ENCODE measurements at places on chromosomes 7 and 10.

DNA sequence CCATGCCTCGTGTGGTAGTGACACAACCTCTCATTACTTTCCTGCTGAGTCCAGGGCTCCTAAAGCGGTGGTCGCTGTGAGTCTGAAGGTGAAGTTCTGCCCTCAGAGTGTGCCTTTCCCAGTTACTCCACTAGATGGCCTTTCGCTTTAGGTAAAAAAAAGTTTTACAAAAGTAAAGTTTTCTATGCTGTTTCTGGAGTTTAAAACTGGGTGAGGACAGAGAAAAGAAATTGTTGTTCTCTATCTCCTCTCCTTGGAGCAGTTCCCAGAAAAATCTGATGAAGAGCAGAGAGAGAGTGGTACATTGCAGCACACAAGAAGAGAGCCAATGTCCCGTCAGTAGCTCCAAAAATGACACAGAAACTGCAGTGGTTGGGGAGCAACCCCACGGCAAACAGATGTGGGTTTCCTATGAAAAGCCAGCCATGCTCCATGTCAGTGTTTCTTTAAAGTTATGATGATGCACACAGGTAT is 257.1 kb downstream of the GLI3 start:
- no peak for DNase-seq

DNA sequence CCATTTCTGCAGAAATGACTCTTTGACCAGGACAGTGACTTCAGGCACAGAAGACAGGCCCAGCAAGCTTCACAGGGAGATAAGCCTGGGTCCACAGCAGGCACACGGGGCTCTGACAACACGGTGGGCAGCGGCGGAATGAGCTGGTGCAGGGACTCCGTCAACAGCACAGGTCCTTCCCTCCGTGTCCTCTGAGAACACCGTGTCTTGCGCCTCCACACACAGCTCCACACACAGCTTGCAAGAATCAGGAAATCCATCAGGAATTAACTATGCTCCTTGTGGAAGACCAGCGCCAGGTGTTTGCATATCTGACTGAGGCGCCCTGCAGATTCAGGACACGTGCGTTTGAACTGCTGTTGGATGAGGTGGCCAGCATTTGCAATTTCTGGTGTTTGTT is 39.6 kb downstream of the TCERG1L start:
- no peak for DNase-seq

DNA sequence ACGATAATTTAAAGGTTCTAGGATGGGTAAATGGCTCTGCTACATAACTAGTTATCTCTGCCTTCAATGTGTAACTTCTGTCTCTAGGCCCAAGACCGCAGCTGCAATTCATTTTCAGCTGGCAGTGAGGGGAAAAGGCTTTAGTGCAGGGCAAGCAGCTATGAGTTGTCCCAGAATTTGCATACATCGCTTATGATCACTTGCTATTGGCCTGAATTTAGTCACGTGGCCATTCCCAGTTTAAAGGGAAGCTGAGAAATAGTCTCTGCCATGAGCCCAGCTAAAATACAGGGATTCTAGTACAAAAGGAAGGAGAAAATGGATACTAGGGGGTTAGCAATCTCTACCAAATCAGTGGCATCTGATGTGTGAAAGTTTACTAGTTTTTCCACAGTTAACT is 145.8 kb upstream of the IMMP2L start:
- DNase-seq = no peak

DNA sequence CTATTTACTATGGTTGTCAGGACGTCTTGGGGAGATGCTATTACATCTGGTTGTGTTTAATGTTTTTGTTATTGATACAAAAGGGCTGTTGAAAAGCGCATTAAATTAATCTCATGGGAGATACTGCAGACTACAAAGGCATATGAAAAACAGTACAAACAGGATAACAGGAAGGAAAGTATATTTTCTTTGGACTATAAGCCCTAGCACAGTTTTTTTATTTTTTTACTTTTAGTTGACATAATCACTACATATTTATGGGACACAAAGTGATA is 341.3 kb downstream of the ARL4A start:
- no peak for DNase-seq

DNA sequence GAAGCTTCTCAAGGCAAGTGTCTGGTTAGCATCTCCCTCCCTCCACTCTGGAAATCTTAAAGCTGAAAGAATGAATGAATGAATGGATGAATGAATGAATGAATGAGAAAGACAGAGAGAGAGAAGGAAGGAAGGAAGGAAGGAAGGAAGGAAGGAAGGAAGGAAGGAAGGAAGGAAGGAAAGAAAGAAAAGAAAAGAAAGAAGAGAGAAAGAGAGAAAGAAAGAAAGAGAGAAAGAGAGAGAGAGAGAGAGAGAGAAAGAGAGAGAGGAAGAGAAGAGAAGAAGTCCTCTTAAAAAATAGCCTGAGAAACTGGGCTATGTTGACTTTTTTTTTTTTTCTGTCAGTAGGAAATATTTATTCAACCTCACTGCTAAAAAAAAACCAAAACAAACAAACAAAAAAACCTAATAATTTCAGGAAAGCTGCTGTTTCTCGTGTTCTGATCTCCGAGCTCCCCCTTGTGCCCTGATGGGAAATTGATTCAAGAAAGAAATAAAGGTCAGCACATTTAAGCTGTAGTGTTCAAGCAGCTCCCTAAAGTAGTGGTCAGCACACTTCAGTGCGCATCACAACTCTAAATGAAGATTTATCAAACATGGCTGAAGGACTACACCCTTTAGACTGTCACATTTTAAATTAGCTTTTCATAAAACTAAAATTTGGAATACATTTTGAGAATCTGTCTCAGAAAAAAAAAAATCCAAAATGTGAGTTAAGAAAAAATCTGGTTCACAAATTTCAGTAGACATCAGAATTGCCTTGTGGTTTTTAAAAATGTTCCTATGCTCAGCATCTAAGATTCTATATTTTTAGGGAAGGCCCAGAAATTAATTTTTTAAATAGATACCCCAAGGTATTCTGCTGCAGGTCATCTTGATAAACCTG is 154.3 kb downstream of the ELAPOR2 start:
- no peak for DNase-seq

- DNase-seq = no peak
Measured at GRCh38 chr7:151607464-151607867, 87.8 kb upstream of the RHEB start.

GRCh38 chr7:27138985-27139333 is 4.5 kb downstream of the HOXA5 start:
- DNase-seq = no peak

DNA sequence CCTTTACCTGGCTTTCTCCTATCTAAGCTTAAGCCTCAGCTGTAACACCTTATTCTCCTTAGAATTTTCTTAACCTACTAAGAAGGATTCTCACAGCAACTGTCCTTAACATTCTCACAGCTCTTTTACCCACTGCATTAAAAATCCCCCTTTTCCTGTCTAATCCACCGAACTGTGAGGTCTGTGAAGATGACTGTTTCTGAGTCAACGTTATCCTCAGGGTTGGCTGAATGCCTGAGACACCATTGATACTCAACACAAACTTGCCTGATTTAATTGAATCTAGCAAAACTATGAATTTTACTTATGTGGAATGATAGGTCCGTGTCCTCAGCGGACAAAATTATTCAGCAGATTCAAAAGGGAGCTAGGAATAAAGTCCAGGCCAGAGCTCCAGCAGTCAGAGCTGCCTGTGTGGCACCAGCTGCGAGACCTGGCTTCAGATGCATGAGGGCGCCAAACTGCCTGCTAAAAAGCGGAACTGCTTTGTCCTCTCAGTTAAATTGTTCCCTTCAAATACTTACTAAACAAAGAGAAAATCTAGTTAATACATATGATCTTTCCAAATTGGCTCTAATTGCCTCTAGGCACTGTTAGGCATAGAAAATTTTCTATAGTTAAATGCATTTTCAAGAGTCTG is 33.4 kb upstream of the VWDE start:
- no peak for DNase-seq

DNA sequence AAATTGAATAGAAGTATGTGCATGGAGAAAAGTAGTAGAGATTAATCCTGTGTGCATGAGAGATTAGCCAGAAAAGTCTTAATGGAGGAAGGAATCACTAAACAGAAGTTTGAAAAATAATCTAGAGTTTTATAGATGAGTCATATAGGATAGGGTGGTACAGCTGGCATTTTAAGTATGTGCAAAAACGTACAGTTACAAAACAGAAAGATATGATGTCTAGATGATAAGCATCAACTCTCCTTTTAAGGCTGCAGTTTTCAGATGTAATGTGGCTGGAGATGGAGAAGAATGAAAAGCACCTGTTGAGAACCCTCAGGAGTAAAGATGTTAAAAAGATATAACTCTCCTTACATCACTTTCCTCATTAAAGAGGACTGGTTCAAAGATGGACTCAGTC is 271.3 kb downstream of the STK31 start:
- DNase-seq = no peak

DNA sequence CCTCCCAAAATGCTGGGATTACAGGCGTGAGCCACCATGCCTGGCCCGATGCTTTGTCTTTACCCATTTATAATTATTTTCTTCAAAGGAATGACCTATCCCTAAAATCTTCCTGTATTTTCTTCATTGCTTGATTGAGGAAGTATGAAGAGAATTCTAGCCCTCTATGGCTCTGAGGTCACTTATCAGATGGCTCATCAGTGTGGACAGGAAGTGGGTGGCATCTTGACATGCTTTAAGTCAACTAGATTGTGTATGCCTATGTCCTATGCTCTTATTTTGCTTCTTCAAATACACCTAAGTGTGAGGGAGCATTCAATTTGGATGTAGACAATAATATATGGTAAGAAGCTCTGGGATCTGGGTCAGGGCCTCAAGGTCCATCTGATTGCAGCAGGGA is 1020.5 kb downstream of the LRMDA start:
- no peak for DNase-seq

DNA sequence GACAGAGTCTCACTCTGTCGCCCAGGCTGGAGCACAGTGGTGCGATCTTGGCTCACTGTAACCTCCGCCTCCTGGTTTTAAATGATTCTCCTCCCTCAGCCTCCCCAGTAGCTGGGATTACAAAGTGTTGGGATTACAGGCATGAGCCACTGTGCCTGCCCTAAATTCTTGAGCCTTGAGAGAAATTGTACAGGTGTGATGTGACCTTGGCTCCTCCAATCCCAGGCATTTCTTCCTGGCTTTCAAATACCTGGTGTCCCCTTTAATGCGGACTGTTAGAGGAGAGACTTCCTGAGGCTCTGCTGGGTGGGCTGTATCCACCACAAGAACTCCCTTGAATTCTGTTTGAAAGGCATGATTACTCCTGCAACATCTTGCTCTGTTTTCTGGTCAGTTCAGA is 15.0 kb downstream of the MORN4 start:
- no peak for DNase-seq

- no peak for DNase-seq
Measured at GRCh38 chr10:104209575-104210198, 22.5 kb downstream of the CFAP43 start.

DNA sequence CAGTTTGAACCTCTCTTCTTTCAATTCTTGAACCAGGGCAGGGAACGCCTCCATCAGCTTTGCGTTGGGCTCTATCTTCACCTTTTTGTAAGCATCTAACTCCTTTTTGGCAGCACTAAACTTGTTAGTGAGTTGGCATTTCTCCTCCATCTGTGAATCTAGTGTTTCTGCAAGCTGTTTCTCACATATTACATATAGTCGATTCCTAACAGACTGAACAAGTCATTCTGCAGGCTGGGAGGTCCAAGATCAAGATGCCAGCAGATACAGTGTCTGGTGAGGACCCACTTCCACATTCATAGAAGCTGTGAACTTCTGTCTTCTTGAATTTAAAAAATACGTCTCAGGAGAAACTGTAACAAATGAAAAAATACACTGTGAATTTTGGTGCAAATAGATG is 539.7 kb downstream of the ANKRD7 start:
- DNase-seq = no peak
